Activated naive CD8-positive, alpha-beta T cell treated with anti-CD3 and anti-CD28 coated beads, Interleukin-2, amount 50 U/mL, for 24 hours (primary cell): ENCODE measurements at places on chromosomes 12 and 14.
A peak's percentile ranks its signal among the peaks of the same experiment; 100 is the strongest.

DNA sequence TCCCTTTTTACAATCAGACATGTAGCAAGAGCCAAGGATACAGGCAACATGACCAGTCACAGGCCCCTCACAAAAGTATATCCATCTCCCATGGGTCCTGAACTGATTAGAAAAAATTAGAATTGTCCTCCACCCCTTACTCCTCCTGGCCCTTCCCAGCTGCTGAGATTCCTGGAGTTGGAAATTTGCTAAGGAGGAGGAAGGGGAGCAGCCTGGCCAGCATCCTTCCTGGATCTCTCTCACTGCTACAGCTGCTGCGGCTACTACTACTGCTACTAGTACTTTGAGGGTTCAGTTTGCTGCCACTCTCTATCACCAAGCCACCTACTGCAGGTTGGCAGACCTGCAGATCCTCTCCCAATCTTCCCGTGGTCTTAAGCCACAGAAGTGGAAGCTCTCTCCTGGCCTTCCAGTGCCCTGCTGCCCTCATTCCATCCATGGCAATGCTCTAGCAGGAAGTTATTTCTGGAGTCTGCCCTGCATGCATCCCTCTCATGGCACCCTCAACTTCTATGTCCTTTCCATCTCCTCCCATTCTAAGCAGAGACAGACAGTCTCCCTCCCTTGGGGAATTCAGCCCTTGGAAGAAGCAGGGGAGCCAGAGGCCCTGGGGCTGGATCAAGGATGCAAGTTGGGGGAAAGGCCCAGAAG lies 1.0 kb downstream of the ITGA7 start:
- no peak for DNase-seq

DNA sequence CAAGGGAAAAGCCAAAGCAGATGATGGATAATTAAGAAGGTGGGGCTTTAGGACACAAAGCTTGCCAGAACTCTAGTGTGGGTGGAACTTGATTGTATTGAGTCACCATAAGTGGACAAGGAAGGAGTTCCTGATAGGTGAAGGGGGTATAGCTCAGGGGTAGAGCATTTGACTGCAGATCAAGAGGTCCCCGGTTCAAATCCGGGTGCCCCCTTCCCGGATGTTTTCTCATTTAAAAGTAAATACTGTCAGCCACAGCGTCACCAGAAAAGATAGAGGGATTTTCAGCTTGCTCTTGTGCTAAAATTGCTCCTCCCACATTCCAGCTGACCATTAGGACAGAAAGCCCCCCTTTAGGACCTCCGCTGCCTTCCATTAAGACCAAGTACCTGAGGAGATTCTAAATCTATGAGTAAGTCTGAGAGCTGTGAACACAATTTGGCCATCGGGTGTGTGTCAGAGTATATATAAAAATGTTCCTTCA lies 36.6 kb downstream of the DCAF4 start:
- DNase-seq = no peak

- no peak for DNase-seq
These were observed 111.9 kb downstream of the GARIN6 start for GRCh38 chr12:99759444-99759843.

GRCh38 chr12:68617160-68617926 lies 6.6 kb downstream of the RAP1B start:
- DNase-seq = no peak

DNA sequence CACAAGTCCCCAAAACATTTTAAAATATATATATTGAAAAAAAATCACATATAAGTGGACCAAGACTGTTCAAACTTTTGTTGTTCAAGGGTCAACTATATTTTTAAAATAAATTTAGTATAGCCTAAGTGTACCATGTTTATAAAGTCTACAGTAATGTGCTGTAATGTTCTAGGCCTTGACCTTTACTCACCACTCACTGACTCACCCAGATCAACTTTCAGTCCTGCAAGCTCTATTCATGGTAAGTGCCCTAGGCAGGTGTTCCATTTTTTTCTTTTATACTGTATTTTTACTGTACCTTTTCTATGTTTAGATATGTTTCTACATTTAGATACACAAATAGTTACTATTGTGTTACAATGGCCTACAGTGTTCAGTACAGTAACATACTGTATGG lies 23.4 kb upstream of the TMTC1 start:
- DNase-seq = no peak

- no peak for DNase-seq
These were observed 85.4 kb downstream of the PTCSC3 start for GRCh38 chr14:36091096-36091495.

DNA sequence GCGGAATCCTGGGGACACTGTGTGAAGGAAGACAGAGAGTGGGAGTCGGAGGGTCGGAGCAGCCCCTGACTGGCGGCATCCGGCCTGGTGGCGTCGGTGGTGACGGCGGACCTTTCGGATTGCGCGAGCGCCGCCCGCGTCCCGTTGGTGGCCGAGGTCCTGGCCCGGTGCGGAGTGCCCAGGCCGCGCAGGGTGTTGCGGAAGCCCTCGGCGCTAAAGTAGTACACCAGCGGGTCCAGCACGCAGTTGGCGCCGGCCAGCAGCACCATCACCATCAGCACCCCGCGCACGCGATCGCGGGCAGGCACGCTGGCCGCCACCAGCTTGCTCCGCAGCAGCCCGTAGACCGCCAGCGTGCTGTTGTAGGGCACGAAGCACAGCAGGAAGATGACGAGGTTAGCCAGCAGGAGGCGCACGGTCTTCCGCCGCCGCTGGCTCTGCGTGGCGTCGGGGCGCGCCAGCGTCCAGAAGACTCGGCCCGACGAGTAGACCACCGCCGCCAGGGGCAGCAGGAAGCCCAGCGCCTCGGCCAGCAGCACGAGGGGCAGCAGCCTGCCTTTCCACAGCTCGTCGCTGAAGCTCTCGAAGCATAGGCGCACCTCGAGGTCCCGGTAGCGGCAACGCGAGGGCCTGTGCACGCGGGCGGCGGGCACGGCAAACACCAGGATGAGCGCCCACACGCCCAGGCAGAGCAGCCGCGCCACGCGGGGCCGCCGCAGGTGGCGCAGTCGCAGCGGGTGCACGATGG lies 13.1 kb upstream of the CHD4 start:
- DNase-seq = peak; percentile 67

DNA sequence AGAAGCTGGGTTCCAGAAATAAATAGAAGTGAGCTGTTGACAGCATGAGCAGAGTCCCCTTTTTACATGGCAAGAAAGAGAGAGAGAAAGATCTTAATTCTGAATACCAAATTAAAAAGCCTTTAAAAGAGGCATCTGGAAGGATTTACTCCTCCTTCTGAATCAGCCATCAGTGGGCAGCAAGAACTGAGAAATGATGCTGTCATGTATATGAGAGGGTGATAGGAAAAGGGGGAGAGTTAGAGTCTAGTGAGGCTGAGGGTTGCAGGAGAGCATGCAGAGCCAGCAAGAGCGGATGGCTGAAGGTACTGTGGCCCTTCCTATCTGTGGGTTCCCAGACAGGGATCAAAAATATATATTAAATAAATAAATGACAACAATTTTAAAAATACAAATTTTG lies 34.5 kb upstream of the GNG2 start:
- DNase-seq = no peak

DNA sequence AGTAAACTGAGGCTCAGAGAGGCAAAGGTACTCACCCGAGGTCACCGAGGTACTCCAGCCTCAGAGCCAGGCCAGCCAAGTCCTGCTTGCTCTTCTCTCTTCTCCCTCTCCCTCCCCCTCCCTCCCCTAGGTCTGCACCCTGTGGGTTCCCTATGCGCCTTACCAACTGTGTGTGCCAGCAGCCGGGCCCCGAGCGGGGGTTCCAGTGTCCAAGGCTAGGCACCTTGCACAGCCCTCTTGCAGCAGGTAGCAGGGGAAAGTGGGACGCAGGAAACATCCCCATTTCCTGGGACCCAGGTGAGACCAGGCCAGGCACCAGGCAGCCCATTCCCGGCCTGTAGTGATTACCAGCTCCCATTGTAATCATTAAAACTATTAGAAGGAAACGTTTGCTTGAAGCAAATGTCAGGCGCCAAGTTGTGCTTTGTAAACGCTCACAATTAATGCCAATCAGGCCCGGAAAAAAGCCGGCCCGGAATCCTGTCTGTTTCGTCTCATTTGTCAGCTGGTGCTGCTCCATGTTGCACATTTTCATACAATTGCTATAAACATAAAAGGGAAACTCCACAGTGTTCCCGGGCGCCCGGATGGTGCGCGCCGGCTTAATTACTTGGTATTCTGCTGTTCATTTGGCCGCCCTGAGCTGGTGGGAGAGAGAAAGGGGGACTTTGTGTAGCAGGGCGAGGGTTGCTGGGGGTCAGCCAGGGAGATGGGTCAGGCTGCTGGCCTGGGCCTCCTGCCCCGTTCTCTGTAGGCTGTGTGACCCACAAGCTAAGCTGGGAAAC lies 11.9 kb downstream of the FAM222A start:
- no peak for DNase-seq

DNA sequence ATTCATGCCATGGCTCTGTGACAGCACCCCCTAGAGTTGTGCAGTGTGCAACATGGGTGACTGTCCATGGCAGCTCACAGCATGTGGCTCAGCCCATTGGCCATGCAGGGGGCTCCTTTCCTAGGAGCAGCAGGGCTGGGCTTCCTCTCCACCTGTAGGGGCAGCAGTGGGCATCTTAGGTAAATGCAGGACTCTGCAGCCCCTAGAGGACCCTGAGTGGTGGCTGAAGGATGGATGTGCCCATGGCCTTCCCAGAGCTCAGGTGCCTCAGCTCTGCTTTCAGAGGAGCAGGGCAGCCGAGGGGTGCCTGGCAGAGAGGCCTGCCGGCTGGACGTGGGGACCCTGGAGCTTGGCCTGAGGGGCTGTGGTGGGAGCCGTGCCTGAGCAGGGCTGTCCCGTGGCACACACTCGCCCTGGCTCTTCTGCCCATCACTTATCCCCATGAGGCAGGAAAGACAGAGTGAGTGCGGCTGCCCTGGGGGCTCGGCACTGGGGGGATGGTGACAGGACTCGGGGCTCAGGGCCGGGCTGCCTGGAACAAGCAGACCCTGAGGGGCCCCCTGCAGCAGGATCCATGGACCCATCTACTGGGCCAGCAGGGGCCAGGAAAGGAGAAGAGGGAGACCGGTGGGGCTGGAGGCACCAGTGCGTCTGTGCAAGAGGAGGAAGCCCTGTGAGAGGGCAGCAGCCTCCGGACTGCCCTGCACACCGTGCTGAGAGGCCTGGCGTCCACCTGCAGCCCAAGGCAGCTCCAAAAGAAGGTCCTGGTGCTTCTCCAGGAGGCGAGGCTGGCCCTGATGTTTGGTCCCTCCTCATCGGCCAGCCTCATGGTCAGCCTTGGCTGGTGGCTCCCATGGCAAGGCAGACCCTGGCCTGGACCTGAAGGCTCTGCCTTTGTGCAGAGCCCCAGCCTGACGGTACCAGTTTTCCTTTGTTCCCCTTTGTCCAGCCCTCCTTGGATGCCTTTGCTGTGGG lies 7.6 kb downstream of the ADSS1 start:
- DNase-seq = no peak

- peak; percentile 3 for DNase-seq
These were observed 541.9 kb upstream of the SEL1L start for GRCh38 chr14:82075566-82075965.

DNA sequence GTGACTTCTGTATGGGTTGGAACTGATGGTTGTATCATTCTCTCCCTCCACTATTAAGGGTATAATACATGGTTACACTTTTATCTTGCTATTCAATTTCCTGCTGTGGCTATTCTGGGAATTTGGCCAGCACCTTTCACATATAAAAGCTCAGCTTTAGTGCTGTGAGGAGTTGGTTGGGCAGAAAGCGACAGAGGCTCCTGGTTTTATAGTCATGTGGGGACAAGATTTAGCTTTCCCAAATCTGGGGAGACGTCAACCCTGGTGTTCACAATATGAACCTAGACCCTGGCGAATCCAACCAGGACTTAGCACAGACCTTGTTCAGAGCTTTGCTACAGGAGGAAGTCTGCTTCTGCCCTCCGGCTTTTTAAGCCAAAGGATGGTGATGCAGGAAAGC lies 36.5 kb downstream of the FOS start:
- no peak for DNase-seq

GRCh38 chr12:62484233-62484632 lies 17.6 kb downstream of the MON2 start:
- no peak for DNase-seq

DNA sequence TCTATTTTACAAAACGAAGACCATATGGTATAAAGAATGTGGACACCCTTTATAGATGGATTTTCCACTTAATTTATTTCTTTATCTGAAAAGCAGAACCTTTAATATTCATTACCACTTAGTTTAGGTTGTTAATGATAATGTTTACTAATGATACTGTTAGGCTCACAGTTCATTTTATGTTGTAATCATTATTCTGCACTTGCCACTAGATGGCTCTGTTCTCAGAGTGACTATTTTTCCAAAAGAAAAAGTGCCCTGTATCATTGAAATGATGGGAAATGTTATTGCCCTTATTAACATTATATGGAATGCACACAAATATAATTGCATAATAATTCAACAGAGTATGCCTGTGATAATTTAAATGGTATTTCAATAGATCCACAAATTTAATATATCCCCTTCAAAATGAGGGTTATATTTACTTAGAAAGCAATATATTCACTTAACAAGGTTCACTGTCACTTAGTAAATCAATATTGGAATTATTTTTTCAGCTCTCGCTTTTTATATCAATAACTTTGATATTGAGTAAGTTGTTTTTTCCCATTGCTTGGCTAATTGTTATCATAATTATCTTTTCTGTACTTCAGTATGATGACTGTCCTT lies 95.7 kb downstream of the PDE3A start:
- DNase-seq = no peak

DNA sequence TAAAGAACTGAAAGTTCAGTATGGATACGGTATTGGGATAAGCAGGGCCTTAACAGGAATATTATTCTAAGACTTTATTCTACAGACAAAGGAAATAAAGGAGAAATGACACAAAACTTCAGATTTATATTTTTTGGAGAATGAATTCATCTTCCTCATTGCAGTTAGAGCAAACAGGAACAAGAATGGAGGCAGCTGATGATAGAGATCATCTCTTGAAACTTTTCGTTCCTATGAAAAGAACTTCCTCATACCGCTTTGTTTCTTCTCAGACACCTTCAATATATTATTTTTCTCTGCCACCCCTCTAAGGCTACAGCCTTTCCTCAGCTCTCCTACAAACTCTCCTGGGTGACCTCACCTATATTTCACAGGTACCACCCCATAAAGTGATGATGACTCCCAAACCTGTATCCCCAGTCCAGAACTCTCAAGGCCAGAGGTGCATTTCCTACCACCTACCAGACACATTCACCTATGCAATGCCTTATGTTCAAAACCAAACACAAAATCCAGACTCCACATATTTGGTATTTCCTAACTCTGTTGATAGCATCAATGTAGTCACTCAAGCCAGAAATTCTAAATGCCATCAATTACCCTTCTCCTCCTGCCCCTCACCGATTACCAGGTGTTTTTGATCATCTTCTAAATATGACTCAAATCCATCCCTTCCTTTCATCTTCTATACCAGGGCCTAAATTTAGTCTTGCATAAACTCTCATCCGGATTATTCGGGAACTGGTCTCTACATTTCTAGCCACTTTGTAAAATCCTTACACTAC lies 7.4 kb downstream of the MAP4K5 start:
- DNase-seq = no peak

- no peak for DNase-seq
These were observed 81.2 kb downstream of the BTG1 start for GRCh38 chr12:92064422-92064821.
